ENCODE measurements at places on chromosomes 6 and 20.

DNA sequence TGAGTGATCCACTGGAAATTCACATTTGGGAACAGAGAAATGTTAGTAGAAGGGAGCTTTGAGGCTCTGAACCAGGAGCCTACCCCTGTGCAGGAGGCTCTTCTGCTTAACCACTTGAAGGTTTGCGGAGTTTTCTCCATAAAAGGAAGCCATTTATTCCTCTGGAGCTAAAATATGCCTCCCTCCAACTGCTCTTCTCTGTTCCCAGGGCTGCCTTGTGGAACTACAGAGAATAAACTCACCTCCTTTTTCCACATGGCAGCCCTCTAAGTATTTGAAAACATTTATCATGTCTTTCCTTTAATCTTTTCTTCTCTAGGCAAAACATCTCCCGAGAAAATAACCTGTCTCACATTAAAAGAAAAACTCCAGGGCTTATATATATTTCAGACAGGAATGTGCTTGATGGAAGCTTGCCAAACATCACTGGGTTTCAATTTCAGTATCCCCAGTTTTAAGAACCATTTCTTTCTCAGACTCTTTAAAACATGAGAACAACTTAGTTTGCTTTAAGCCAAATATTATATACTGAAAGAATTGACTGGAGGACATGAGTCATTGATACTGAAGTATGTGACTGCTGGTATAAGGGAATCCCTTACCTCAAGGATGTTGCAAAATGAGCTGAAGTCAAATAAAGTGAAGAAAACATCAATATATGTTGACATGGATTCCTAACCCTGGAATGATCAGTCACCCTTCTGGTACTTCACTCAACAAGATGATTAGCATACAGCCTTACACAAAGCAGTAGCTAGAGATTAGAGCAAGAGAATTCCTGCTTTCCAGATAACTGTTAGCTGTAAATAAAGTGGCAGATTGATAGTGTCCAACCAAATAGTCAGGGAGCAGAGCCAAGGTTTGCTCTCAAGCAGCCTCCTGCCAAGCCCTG, 74.0 kb downstream of the ZBTB2 start:
- no peak for DNase-seq

DNA sequence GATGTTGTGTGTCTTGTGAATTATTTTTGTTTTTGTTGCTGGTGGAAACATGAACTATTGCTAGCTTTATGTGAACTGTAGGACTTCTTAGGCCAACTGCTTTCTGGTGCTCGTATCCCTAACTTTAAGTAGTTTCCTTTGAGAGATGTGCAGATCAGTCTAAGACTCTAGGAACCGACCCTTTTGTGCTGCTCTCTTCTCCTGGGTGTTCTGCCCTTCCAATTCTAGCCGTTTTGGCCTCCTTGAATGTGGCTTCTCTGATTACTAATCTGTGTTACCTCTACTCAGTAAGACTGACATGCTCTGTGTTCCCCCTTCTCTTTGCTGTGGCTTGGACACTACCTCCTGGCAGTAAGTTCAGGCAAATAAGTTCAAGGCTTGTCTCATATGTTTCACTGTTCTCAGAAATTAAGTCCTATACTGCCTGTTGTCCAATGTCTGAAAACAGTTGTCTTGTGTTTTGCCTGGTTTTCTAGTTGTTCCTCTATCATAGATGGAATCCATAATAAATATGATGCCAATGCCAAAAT, 58.0 kb downstream of the FOXO3 start:
- DNase-seq = no peak

DNA sequence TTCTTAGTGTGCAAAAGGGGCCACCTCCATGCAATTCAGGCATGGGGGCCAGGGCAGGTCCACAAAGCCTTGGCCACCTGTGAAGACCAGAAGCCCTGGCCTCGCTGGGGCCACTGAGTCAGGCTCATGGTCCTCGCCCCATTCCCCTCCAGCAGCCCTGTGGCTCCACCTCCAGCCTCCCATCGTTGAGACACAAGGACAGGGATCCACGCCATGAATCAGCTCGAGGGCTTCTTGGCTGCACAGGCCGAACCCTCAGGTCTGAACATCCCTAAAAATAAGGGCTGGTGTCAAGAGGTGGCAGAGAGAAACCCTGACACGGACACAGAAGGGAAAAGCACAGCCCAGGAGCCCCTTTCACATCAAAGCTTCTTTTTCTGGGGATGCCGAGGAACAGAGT, 68.6 kb upstream of the QKI start:
- DNase-seq = no peak

- no peak for DNase-seq
These were observed 45.0 kb downstream of the EDN1 start for GRCh38 chr6:12335131-12335527.

- no peak for DNase-seq
These were observed 8.3 kb upstream of the SCML4 start for GRCh38 chr6:107832151-107833056.

DNA sequence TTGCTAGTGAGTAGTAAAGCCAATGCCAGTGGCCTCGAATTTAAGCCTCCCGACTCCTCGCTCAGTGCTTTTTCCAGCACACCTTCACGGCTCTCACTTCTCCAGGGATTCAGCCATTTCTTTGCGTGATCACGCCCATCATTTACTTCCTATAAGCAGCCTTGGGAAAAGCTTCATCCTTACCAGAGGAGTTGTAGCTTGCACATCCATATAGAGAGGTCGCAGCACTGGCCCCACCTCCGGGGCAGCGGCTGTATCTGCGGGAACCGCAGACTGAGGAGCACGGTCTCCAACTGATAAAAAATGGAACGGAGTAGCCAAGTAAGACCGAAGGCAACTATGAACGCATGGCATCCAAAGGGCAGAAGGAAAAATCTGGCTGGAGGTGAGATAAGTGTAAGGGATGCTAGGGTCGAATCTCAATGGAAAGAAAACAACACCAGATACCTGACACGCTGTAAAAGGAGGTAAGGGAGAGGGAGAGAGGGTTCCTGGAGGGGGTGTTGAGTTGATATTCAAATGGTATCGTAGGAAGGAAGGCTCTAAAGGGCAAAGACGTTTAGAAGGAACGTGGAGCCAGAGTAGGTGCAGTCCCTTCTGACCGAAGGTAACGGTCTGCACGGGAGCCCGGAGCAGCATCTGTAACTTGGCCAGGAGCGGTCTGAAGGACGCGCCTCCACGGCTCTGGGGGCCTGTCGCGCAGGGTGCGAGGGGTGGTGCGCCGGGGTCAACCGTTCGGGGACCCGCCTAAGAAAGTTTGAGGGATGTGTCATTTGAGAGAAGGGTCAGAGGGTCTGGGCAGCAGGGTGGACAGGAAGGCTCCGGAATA, 640 bp downstream of the NFS1 start:
- no peak for DNase-seq

DNA sequence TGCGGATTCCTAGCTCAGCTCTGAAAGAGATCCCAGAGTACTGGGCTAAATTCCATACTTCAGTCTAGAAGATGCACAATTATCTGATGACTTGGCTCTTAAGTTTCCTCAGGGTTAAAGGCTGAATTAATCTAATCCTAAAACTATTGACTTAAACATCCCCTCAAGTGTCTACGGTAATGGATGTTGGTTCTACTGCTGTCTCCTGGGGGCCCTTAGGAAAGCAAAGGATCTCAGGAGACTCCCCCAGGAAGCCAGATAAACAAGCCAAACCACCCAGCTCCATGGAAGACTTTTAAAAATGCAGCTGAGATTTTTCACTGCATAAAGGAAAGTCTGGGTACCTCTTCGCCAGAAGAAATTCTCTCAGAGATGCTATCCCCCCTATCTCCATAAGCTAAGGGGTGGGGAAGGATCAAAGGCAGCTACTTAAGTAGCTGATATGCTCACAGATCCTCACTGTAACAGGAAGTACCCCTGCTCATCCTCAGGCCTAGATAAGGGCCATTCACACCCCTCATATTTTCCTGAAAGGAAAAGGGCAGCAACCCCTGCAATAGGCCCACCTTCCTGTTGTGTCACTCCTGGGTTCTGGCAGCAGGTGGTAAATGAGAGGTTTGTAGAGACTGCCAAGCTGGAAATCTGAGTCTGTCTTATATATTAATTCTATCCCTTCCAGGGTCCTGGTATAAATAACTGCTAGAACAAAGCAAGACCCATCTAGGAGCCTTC, 9.3 kb downstream of the NDRG3 start:
- no peak for DNase-seq

DNA sequence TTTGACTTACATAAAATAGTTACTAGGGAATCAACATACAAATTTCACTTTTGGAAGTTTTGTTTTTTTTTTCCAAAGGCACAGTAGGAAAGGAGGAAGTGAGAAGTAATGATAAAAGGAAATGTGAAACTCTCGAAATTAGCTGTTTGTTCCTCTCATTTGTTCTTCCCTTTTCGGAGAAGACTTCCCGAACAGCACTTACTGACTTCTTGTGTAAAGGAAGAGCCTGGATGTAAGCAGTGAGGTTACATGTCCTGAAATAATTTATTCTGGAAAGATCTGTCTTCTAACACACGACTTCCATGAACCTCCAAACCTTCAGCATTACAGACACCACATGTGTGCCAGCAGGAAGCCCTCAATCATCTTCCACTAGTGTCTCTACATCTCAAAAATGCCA, 59.1 kb downstream of the KIF16B start:
- DNase-seq = no peak

DNA sequence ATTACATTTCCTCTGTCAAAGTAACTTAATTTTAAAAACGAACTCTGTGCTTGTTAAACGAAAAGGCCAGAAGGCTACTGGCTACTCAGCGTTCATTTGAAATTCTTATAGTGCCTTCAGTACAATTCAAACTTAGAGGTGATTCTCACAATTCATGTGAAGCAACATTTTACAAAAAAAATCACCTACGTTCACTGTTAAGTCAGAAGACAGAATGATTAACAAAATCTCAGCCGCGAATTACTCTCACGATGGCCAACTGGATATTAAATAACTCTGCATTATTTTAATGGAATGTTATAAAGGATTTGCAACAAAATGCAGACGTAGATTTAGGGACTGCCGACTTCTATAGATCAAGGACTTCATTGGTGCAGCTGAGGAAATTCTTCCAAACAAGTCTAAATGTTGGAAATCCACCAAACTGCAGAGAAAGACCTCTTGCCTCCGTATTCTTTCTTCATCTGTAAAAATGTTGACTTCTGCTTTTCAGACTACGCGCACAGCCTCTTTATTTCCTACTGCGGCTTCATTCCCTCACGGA, 1.6 kb upstream of the QKI start:
- no peak for DNase-seq

DNA sequence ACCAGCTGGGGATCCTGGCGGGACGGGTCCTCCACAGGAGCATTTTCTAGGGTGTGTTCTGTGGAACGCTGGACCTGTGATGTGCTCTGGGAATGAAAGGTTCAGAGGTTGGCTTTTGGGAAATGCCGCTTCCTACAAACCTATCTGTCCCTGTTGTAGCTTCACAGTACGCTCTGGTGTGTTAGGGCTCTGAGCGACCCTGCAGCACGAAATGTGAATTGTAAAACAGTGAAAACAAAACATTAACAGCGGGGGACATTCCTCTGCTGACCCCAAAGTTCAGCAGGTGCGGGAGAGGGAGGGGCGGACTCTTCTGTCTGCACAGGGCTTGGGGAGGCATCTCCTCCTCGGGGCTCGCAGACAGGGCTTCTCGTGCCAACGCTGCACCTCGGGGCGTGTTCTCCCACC, 155.9 kb downstream of the NRN1 start:
- DNase-seq = no peak

DNA sequence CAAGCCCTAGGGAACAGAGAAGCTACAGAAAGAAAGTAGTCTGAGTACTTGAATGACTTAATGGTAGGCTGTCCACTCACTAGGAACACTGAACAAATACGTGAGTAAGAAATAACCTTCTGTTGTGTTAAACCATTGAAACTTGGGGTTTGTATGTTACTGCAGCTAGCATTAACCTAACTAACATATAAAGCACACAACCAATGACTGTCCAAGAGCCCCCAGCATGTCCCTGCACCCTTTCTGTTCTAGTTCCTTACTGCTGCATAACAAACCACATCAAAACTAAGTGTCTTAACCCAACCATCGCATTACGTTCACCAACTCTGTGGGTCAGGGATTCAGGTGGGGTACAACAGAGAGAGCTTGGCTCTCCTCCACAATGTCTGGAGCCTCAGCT, 10.5 kb upstream of the RNF8 start:
- DNase-seq = no peak

GRCh38 chr6:68679399-68679798, 44.3 kb downstream of the ADGRB3 start:
- no peak for DNase-seq

- no peak for DNase-seq
These were observed 925.0 kb upstream of the MAN1A1 start for GRCh38 chr6:120274547-120274946.

DNA sequence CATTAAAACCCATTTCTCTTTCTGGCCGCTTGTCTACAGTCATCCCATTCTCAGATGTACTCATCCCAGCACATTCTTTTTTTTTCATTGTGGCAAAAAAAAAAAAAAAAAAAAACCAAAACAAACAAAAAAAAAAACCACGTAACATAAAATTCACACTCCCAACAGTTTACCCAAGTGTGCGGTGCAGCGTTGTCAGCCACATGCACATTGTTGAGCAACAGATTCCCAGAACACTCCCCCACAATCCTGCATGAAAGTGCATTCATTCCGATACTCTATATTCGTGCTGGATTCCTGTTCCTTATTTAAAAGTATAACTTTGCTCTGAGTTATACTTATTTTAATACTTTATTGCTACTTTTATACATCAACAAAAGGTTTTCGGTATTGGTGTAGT, 96.0 kb downstream of the SASH1 start:
- no peak for DNase-seq

DNA sequence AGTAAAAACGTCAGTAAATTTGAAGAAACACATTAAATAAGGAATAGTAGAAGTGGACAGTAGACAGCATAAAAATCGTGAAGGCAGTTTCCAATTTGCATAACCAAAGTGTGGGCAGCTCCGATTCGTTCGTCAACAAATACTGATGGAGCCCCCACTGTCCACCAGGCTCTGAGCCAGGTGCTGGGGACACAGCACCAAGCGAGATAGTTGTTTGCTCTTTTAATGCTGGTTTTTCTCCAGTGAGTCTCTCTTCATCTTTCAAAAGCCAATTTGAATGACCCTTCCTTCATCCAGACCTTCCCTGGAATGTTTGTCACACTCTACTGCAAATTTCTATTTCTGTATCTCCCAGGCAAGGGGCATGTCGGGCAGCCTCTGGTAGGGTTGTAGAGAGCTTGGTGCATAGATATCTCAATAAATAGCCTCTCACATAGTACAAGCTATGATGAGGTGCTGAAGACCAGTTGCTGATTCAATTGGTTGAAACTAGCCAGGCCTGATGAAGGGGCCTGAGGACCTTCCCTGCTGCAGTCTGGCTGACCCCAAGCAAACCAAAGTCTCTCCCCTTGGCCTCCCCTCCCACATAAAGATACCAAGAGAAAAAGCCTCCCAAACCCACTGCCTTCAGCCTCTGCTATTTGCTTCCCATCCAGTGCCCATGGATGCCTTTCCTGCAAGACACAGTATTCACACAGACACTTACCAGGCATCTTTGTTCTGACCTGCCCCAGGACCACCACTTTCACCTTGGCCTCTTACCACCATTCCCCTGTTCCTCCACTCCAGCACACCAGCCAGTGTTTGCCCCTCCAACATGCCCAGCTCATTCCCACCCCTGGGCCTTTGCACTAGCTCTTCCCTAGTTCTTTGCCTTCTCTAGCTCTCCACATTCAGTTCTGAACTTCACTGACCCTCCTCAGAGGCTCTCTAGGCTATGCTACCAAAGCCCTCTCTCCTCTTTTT, 125.2 kb downstream of the CEBPB start:
- DNase-seq = no peak

- DNase-seq = no peak
These were observed 186.0 kb downstream of the DTNBP1 start for GRCh38 chr6:15476631-15477380.

All from activated naive CD4-positive, alpha-beta T cell treated with Interleukin-2 at 50 U/mL for 16 hours (primary cell).